NCI-H1092 (cell line): ENCODE measurements at places on chromosomes 12 and 14.

DNA sequence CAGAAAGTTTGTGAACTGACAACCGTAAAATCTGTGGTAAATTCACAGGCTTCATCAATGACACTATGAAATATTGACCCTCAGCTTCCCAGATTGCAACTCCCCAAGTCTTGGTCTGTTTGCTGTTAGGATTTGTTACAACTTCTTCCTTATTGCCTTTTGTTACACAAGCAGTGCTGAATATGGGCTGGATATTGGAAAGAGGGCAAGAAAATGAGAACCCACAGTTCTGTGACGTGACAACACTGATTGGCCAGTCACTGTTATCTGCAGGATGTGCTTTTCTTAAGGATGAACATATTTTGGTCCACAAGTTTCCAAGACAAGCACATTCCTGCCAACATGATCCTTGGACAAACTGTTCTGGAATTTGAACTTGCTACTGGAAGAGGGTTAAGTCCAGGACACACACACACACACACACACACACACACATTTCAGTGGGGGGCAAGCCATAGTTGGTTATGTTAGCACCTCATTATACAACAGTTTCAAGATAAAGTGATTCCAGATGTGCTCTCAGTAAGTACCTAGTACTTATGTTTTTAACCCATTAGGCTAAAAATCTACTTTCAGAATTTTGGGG, 16.6 kb upstream of the SLC38A2 start:
- DNase-seq, result no peak

DNA sequence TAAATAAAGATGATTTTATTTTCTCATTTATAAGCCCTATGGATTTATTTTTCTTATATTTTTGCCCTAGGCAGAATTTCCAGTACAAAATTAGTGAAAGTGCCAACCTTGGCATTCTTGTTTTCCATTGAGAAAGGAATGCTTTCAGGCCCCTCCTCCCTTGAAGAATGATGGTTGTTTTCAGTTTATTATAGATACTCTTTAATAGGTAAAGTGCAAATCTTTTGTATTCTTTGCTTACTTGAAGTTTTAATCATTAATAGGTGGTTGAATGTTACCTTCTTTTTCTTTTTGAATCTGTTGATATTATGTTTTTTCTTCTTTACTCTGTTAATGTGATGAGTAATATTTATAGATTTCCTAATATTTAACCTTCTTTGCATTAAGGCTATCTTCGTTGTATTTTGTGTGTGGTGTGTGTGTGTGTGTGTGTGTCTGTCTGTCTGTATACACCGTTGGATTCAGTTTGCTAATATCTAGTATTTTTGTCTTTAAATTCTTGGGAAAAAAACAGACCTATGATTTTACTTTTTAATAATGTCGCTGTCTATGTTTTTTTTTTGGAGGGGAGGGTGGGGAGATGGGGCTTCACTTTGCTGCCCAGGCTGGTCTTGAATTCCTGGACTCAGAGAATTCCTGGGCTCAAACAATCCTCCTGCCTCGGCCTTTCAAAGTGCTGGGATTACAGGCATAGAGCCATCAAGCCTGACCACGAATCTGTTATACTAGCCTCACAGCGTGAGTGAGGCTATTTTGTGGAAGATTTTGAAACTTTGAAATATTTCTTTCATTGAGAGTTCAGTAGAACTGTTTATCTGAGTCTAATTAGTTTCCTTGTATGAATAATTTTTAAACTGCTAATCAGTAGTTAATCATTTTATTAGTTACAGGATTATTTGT, 13.5 kb downstream of the SRGAP1 start:
- no peak for DNase-seq

GRCh38 chr12:47844264-47845019, 24.7 kb upstream of the HDAC7 start:
- peak; percentile 37 for DNase-seq

DNA sequence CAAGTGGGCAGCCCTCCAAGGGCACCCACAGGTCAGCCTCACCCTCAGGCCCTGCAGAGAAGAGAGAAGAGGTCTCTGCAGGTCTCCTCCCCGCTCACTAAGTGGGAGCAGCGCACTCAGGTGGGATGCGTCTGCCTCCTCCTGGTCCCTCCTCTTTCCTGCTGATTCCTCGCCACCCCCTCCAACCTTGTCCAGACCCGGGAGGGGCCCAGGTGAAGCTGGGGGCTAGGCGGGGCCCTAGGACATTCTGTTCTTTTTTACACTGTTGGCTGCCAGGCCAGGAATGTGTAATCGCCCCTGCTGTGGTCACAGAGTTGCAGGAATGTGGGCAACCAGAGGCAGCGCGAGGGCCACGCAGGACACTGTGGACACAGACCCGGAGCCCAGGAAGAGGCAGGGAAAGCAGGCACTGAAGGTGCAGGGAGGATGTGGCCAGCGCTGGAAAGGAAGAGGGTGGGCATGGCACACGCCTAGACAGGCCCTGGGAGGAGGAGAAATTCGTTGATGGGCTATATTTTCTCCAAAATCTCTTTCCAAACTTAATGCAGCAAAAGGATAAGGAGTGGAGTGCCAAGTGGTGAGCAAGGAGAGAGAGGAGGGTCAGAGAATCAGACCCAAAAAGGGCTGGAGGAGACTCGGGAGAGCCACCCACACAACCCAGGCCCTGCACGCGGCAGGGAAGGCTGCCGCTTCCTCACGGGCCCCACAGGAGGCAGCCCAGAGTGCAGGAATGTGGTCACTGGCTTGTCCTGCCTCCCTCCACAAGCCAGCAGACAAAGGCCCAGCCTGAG, 911 bp upstream of the SCNN1A start:
- no peak for DNase-seq

DNA sequence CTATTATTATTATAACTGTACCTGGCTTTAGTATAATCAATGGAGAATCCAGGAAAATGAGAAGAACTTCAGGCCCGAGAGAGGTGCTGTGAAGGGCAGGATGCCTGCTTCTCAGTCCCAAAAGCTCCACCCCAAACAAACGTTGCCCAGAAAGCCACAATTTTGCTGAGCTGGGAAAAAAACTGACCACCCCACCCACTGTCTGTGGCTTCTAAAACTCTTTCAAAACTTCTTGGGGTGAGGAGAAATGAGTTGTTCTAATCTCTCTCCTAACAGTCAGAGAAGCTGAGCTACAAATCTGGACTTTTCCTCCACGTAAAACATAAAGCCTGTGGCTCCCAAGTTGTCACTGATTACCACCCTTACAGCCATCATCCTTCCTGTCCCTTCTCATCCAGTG, 13.4 kb downstream of the VDR start:
- no peak for DNase-seq
